ENCODE measurements at places on chromosomes 2 and 18.

GRCh38 chr18:54388203-54389142 is 30.8 kb downstream of the C18orf54 start:
- H3K4me1 ChIP-seq, result peaks cover 19% of the 10 kb centered on the region
- no peaks in the 10 kb centered on the region for H3K36me3 ChIP-seq
- peak overlapping the region; percentile 6 for H3K27ac ChIP-seq
- H3K4me3 ChIP-seq, result peak overlapping the region; percentile 15

GRCh38 chr18:50819728-50820378 is at the start of gene MRO:
Gene MRO, minus strand, starts transcription at chr18:50820016. Its CDS starts 10,616 bp downstream, at chr18:50809400.
- H3K36me3 ChIP-seq, result no peaks in the 10 kb centered on the region
- H3K27ac ChIP-seq, result no peak within 1 kb of the TSS
- H3K4me1 ChIP-seq, result peaks cover 13% of the 10 kb centered on the region
- H3K4me3 ChIP-seq, result peak within 1 kb of the TSS; percentile 65

GRCh38 chr2:215191477-215191876 is 53.1 kb upstream of the ABCA12 start:
- H3K27ac ChIP-seq, result no peak overlapping the region
- no peak for DNase-seq
- H3K27me3 ChIP-seq, result no peaks in the 10 kb centered on the region
- no peak overlapping the region for H3K4me3 ChIP-seq
- H3K36me3 ChIP-seq, result no peaks in the 10 kb centered on the region

GRCh38 chr2:144660518-144661316 is 140.8 kb upstream of the ZEB2 start:
- H3K27me3 ChIP-seq, result no peaks in the 10 kb centered on the region
- DNase-seq, result peak; percentile 18
- no peak overlapping the region for H3K4me3 ChIP-seq
- peak overlapping the region; percentile 84 for H3K27ac ChIP-seq

GRCh38 chr2:98374958-98375570 is 28.8 kb downstream of the CNGA3 start:
- no peak overlapping the region for H3K27ac ChIP-seq
- H3K4me1 ChIP-seq, result peaks cover 8% of the 10 kb centered on the region
- H3K27me3 ChIP-seq, result peaks cover 29% of the 10 kb centered on the region

GRCh38 chr2:14901737-14902136 is 269.2 kb downstream of the LRATD1 start:
- no peaks in the 10 kb centered on the region for H3K27me3 ChIP-seq
- no peaks in the 10 kb centered on the region for H3K36me3 ChIP-seq

- peaks cover 12% of the 10 kb centered on the region for H3K4me1 ChIP-seq
- no peaks in the 10 kb centered on the region for H3K27me3 ChIP-seq
- H3K27ac ChIP-seq, result no peak overlapping the region
- peak; percentile 89 for DNase-seq
Observed at GRCh38 chr2:7860693-7861092, 821.2 kb upstream of the ID2 start.

DNA sequence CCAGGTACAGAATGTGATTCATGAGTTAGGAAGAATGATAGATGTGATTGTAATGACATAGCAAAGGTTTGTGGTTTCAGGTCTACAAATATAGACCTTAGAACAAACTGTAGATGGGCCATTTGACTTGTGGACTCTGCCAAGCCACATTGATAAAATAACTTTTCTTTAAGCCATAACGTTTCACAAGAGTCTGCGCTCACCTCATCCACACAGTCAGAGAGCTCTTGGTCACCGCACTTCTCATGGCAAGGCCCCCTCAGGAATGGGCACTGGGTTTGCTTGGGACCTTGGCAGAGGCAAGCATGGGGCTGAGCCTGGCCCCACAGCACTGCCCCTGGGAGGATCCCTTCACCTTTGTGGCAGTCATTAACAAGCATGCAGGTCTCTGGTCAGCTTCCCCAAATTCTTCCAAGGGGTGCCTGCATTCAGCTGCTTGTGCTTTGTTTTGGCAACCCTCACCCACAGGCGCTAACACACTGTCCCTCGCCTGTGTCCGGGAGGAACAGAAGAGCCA is 14.0 kb downstream of the ARMC9 start:
- no peak overlapping the region for H3K4me3 ChIP-seq
- peak; percentile 19 for DNase-seq
- peaks cover 11% of the 10 kb centered on the region for H3K4me1 ChIP-seq
- H3K36me3 ChIP-seq, result peaks cover 69% of the 10 kb centered on the region
- no peaks in the 10 kb centered on the region for H3K27me3 ChIP-seq
- peak overlapping the region; percentile 43 for H3K27ac ChIP-seq

GRCh38 chr2:61193670-61194561 is 31.9 kb downstream of the C2orf74 start:
- H3K27me3 ChIP-seq, result no peaks in the 10 kb centered on the region
- no peak overlapping the region for H3K4me3 ChIP-seq
- H3K4me1 ChIP-seq, result no peaks in the 10 kb centered on the region
- DNase-seq, result no peak
- peaks cover 40% of the 10 kb centered on the region for H3K36me3 ChIP-seq

- H3K27ac ChIP-seq, result no peak overlapping the region
- no peaks in the 10 kb centered on the region for H3K36me3 ChIP-seq
- no peak overlapping the region for H3K4me3 ChIP-seq
- no peaks in the 10 kb centered on the region for H3K27me3 ChIP-seq
- H3K4me1 ChIP-seq, result peaks cover 7% of the 10 kb centered on the region
Observed at GRCh38 chr2:217510771-217511291, 492.0 kb downstream of the TNS1 start.

- H3K4me1 ChIP-seq, result no peaks in the 10 kb centered on the region
- H3K36me3 ChIP-seq, result no peaks in the 10 kb centered on the region
- no peak overlapping the region for H3K27ac ChIP-seq
- H3K4me3 ChIP-seq, result no peak overlapping the region
- H3K27me3 ChIP-seq, result no peaks in the 10 kb centered on the region
- DNase-seq, result no peak
Observed at GRCh38 chr2:210617732-210618330, 61.4 kb downstream of the CPS1 start.

- H3K27ac ChIP-seq, result peak overlapping the region; percentile 81
- H3K27me3 ChIP-seq, result no peaks in the 10 kb centered on the region
- peaks cover 42% of the 10 kb centered on the region for H3K4me1 ChIP-seq
- no peaks in the 10 kb centered on the region for H3K36me3 ChIP-seq
Observed at GRCh38 chr2:18899725-18900124, 310.4 kb upstream of the NT5C1B start.

DNA sequence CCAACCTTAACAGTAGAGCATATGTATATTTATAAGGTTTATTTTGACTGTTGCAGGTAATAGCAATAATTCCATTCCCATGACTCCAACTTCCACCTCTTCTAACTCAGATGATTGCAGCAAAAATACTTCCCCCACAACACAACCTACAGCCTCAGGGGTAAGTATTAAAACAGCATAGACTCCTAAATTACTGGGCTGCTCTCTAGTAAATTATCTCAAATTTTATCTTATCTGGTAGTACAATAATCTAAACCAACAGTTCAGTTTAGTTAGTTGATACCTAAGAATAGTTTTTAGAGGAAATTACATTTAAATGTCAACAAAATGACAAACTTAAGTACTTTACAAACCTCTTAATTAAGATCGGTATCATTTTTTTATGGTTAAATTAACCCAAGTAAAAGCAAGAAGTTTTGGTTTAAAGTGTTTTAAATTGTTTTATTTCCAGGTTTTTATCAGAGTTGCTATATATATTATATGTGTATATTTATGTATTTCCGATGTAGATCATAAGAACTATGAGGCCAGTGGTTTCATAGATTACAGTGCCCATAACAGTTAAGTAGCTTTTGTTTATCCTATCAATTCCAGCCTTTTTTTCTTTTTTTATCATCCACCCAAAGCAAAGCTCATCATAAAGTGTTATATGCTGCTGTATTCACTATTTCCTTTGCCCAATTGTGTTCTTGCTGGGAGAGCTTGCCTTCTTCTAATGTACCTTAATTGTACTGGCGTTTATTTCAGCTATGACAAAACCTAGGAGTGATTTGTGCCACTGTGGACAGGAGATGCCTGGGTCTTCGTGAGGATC is 13.7 kb downstream of the GATA6 start:
- peaks cover 73% of the 10 kb centered on the region for H3K36me3 ChIP-seq
- H3K4me1 ChIP-seq, result peaks cover 27% of the 10 kb centered on the region
- H3K27me3 ChIP-seq, result no peaks in the 10 kb centered on the region
- DNase-seq, result no peak
- no peak overlapping the region for H3K4me3 ChIP-seq

DNA sequence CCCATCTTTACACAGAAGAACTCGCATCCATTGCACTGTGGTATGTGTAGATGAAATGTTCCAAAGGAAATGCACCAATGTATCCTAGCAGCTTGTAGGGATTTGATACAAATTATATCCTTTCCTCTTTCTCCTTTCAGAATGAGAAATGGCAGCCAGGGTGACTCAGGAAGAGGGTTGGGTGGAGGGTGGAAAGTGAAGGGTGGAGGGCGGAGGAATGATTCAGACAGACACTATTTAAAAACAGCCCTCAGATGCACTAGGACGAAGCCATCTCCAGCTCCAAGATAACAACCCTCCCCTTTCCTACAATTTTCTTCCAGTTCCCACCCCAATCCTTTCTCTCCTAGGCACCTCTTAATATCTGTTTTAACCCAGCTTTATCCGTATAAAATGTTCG is 96.2 kb upstream of the STK39 start:
- DNase-seq, result peak; percentile 77
- no peaks in the 10 kb centered on the region for H3K36me3 ChIP-seq
- H3K4me1 ChIP-seq, result peaks cover 7% of the 10 kb centered on the region
- H3K4me3 ChIP-seq, result no peak overlapping the region
- H3K27me3 ChIP-seq, result no peaks in the 10 kb centered on the region
- no peak overlapping the region for H3K27ac ChIP-seq

DNA sequence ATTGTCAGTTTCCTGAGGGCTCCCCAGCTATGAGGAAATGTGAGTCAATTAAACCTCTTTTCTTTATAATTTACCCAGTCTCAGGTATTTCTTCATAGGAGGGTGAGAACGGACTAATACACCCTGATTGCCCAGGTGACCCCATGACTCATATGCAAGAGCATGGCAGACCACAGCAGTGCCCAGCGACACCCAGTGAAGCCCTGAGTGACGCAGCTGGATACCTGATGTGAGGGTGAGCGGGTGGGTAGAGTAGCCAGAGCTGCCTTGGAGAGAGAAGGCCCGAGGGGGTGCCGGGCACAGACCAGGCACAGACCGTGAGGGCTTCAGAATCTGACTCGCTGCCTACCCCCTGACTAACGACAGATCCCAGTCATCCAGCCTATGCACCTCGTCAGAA is 15.4 kb downstream of the ALPG start:
- no peak overlapping the region for H3K27ac ChIP-seq
- H3K4me1 ChIP-seq, result no peaks in the 10 kb centered on the region
- H3K27me3 ChIP-seq, result peaks cover 69% of the 10 kb centered on the region
- no peaks in the 10 kb centered on the region for H3K36me3 ChIP-seq
- peak; percentile 42 for DNase-seq
- H3K4me3 ChIP-seq, result no peak overlapping the region

DNA sequence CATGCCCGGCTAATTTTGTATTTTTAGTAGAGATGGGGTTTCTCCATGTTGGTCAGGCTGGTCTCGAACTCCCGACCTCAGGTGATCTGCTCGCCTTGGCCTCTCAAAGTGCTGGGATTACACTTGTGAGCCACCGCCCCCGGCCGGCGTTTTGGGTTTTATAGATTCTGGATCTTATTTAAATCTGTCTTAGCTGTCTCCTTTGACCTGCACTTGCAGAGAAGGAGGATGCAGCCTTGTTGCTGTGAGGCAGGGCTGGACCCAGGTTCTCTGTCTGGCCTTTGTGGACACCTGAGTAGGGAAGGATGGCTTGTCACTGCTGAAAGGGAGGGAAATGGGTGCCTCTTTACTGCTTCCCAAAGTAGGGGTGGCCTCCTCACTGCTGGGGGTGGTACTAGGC is 83.0 kb upstream of the HS6ST1 start:
- H3K4me3 ChIP-seq, result no peak overlapping the region
- H3K4me1 ChIP-seq, result no peaks in the 10 kb centered on the region
- H3K36me3 ChIP-seq, result no peaks in the 10 kb centered on the region
